Stimulated activated CD4-positive, alpha-beta T cell treated with anti-CD3 and anti-CD28 coated beads, Interleukin-4, amount 100 ng/mL, for 24 hours (primary cell): ENCODE measurements at places on chromosomes 7 and 10.
A peak's percentile ranks its signal among the peaks of the same experiment; 100 is the strongest.

DNA sequence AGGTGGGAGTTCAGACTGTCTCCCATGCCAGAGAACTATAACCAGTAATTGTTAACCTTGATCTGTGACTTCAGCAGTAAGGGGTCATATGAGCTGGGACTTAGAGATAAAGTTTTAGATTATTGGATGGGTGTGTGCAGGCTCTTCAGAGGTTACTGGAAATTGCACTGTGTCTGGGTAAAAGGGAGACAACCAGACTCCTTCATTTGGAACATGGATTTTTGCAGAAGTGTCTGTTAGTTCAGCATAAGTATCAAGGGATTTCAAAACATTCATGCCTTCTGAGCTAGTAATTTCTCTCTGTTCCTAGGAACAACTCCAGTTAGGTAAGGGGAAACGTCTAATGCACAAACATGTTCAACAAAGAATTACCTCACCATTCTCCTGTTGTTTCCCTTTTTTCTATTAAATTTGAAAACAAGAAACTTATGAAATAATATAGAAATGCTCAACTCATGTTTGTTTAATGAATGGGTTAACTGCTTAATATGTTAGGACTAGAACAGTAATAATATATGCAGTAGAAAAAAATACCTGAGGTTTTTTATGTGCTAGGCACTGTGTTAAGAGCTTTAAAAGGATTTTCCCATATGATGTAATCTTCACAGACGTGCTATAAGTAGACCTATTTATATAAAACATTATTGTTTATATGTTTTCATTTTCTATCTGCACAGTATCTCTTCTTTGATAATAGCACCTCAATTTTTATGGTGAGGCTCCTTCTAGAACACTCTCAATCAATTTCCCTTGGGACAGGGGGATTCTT is 233.0 kb downstream of the CACNA2D1 start:
- no peak for DNase-seq

DNA sequence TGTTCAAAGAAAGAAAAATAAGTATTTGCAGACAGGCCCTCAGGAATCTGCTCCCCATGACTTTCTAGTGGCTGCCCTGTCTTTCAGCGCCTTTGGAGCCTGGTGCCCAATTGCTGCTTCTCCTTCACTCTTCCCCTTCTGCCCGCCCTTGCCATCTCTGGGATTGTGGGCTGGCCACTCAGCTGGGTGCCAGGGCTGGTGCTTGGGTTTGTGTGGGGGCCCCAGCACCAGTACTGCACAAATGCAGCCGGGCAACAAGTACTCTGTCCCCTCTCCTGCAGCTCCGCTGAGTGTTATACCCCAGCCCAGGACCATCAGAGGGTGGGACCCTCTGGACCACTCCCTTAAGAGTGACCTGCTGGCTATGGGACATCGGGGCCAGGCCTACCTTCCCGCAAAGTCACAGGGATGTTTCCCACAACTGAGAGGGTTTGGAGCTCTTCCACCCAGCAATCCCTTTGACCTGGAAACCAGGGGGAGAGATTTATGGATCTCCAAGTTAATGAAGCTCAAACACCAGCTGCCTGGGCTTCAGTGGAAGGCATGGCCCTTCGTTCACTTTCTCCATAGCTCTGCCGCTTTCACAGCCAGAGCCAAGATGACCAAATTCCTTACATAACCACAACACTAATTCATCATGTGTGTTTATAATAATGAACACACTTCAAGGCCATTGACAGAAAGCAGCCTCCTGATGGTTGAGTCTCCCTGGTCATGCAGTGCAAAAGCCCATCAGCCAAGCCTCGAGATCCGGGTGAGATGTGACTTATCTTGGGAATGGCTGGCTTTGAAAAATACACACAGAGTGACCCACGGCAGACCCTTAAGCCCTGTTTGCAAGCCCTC is 313.9 kb upstream of the ZNF32 start:
- DNase-seq = no peak

GRCh38 chr10:109966961-109967738 is 40.6 kb upstream of the ADD3 start:
- no peak for DNase-seq

- no peak for DNase-seq
Observed at GRCh38 chr10:13750299-13751190, 163.8 kb downstream of the PRPF18 start.

DNA sequence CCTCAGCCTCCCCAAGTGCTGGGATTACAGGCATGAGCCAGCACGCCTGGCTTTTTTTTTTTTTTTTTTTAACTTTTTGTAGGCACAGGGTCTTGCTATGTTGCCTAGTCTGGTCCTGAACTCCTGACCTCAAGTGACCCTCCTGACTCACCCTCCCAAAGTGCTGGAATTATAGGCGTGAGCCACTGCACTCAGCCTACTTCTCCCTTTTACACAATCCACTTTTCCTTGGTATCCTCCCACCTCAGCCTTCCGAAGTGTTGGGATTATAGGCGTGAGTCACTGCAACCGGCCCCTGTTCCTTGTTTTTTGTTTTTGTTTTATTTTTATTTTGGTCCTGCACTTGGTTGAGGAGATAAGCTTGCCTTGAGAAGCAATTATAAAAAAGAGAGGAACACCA is 75.9 kb upstream of the KMT2C start:
- DNase-seq = no peak

DNA sequence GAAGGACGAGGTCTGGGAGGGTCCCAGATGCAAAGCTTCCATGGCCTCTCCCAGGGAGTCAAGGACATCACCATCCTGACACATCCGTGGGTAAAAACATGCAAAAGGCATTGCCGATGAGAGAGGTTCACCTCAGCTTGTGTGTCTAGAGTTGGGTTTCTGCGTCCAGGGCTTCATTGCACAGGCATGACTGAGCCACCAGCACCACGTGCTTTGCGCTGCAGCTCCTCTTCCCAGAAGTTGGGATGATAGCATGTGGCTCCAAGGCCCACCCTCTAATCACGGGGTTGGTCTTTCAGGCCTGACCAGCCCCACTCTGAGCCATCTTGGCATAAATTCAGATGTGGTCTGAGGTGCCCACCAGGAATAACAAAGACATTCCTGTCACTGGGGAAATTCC is 7.1 kb upstream of the RASGEF1A start:
- DNase-seq = peak; percentile 1

DNA sequence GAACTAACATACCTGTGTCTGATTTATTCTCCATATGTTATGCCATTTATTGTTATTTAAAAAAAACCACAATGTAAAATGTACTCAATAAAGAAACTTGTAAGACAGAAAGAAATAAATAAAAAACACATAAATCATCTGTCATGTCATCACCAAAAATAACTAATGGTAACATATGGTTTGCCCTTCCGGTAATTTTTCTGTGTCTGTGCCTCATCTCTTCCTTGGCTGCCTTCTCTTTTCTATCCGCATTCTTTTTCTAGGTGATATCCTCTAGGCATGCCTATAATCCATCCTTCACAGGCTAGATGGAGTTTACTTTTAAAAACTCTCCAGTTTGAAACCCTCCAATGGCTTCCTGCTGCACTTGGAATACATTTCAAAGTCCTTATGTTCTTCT is 304.0 kb upstream of the ETV1 start:
- DNase-seq = no peak

DNA sequence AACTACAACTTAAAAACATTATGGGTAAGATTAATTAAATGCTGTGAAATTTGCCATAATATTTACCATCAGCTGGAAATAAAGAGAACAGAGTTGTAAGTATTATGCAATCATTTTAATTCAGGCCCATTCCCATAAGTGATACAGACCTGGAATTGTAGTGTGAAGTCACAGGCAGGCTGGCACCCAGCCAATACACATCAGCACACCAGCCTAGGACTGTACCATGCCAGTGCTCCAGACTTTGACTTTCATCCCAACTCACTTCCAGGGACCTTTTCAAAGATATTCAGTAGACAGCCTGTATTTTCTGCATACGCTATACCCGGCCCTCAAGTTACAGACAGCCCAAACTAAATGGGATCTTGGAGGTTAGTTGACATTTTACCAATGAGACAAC is 143.3 kb downstream of the TES start:
- no peak for DNase-seq

DNA sequence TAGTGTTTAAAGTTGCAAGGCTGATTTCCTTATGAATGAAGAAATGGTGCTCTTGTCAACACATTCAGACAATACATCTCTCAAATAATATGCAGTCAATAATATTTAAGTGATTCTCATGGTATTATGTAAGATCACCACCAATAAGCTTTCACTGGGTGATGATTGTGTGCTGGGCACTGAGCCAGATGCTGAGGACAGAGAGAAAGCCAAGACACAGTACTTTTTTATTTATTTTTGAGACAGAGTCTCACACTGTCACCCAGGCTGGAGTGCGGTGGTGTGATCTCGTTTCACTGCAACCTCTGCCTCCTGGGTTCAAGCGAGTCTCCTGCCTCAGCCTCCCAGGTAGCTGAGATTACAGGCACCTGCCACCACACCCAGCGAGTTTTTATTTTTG is 130.6 kb upstream of the LSM8 start:
- no peak for DNase-seq

DNA sequence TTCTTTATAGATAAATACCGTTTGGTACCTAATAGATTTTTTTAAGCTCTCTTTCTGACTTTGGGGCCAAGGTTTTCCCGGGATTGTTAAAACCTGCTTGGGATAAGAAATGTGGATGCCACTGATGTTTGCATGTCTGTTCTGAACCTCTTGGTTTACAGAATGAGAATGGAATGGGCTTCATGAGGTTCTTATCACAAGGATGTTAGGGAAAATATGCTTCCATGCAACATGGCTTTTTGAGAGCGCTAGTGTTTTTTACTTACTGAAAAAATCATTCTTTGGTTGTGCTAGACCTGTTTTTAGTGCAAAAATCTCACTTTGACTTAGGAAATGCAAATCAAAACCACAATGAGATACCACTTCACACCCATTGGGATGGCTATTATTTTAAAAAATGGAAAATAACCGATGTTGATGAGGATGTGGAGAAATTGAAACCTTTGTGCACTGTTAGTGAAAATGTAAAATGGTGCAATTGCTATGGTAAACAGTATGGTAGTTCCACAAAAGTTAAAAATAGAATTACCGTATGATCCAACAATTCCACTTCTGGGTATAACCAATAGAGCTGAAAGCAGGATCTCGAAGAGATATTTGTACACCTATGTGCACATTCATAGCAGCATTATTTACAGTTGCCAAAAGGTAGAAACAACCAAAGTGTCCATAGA is 38.9 kb downstream of the TSPAN14 start:
- no peak for DNase-seq

DNA sequence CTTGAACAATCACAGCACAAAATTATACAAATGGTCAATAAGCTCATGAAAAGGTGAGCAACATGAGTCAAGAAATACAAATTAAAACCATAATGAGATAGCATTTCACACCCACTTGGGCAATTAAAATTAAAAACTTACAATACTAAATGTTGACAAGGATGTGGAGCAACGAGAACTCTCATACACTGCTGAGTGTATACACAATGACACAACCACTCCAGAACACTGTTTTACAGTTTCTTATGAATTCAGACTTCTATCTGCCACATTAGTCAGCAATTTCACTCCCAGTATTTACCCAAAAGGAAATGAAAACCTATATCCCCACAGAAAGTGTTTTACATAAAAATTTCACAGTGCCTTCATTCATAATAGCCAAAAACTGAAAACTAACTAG is 31.1 kb downstream of the GDI2 start:
- no peak for DNase-seq

GRCh38 chr7:83427884-83428283 is 221.1 kb downstream of the SEMA3E start:
- DNase-seq = no peak
